Pulmonary artery endothelial cell (primary cell): ENCODE measurements at places on chromosomes 5 and 9. TPM values are rescaled to one million over a fixed set of nuclear protein-coding genes. Genes with fewer than 3 reads are reported as not detected.

DNA sequence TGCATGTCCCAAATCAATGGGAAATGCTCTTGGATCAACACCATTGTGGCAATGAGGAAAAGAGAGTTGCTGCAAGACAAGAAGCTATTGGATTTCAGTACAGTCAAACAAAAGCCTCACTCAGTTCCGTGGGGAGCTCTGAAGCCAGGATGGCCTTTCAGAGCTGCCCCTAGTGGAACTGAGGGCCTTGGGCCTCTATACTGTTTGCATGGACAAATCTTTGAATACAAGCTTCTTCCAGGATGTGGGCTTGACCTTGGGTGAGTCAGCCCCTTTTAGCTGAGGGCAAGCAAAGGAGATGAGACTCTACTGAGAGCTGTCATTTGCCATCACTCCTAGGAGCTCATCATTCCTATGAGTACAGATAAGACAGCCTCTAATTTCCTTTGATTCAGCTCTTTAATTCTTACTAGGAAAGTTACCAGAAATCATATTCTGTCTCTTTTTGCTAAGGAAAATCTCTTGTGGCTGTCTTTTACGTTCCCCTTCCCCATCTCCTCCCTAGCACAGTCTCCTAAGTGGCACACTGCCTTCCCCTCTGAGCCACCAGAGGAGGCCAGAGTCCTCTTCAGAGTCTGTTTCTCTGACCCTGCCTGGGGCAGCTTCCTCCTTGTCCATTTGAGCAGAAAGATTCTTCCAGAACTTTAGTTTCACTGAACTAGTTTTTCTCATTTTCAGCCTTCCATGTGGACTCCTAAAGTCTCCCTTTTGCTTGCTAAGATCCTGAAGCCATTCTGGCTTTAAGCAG lies 168.8 kb upstream of the POC5 start:
- no peak for DNase-seq

- no peak for DNase-seq
Observed at GRCh38 chr9:128495804-128496417, 8.6 kb upstream of the GLE1 start.

DNA sequence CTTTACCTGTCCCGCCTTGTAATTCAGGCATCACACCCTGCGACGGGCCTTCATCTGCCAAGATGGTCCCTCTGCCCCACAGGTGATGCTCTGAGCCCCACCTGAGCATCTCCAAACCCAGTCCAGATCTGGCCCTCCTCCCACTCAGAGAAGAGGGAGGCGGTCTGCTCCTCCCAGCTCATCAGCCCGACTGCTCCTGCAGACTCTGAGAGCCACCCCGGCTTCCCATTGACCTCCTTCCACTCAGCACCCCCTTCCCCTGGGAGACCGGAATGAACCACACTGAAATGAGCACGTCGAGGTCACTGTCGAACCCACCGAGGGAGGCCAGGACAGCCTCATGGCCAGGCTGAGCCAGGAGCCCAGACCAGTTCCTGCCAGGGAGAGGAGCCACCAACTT lies 12.8 kb downstream of the ABO start:
- DNase-seq, result no peak

- no peak for DNase-seq
Observed at GRCh38 chr5:78824831-78825281, 160.3 kb downstream of the ARSB start.

GRCh38 chr9:5578698-5579085 lies 50.2 kb upstream of the RIC1 start:
- no peak for DNase-seq

- no peak for DNase-seq
Observed at GRCh38 chr9:5838884-5839571, 6.1 kb upstream of the ERMP1 start.

ZFP37 gene
- total RNA-seq, result 1.7 and 2.3 TPM in 2 replicates

PCDHB4 gene
- 0.04 and 0.07 TPM in 2 replicates for total RNA-seq

LECT2 gene
- total RNA-seq, result not detected in 2 replicates

CTXN3 gene
- total RNA-seq, result not detected in 2 replicates

PCDHB2 gene
- 1.4 and 2.9 TPM in 2 replicates for total RNA-seq
